ENCODE measurements at places on chromosomes 4 and X.

DNA sequence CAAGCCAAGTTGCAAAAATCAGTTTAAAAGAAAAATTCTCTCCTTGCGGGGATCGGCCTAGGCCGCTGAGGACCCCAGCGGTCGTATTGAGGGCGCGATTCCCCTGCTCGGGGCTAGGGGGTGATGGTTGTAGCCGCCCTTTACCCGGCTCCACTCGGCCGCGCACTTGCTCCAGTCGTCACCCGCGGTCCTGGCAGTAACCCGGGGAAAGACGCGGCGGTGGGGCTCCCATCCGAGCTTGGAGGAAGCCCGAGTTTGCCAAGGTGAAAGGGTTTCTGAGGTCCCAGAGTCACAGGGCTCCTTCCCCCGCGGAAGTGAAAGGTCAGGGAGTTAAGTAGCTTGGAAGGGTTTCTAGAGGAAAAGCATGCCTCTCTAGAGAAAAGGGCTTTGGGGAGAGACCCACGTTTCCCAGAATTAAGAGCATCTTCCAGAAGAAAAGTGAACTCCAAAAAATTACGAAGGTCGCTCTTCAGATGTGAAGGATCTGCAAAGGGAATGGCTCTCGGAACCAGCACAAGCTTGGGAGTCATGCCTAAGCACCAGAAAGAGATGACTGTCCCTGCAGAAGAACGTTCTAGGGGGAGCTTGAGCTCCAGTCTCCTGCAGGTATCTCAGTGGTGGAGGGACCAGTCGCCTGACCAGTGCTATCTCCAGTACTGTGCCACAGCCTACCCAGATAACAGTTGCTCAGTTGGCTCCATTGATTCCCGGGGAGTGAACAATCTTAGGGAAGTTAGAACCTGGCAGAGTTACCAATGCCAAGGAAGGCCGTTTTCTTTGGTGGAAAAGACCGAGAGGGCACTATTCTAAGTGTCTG lies 875 bp downstream of the LAP3 start:
- peak; percentile 65 for DNase-seq

- no peak for DNase-seq
These were observed 15.0 kb downstream of the TLR7 start for GRCh38 chrX:12881914-12882313.

GRCh38 chrX:112147206-112147605 lies 64.6 kb upstream of the TRPC5 start:
- peak; percentile 35 for DNase-seq

- DNase-seq, result peak; percentile 79
These were observed 600.9 kb upstream of the DIPK2B start for GRCh38 chrX:45801554-45801953.

GRCh38 chrX:15269618-15270521 lies at the start of gene ASB9:
ASB9 (minus strand) TSS chrX:15270083; CDS start chrX:15269874, 209 bp downstream.
- DNase-seq, result peak; percentile 2

DNA sequence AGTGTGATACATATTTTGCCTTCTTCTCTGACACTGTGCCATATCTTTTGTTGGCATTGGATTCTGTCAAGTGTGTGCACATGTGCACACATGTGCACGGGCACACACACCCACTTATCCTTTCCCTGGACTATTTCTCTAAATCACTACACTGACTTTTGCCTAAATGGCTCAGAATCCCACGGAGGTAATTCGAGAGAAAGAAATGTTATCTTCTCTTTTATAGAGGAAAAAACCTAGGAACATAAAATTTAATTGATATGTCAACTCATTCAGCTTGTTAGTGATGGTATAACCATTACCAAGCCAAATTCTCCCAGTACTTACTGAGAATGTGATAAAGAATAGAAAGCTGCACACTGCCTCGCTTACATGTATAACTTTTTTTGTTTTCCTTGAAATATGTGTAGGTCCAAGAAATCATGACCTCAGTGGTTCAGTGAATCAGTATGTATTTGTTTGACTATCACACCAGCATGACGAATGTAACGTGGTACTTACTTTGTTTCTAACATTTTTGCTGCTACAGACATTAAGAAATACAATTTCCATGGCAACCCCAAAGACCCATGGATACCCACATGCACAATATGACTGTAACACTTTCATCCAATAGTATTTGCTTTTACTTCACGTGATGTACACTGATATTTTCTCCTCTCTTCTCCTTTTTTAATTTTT lies 163.0 kb downstream of the PCDH7 start:
- DNase-seq, result no peak

DNA sequence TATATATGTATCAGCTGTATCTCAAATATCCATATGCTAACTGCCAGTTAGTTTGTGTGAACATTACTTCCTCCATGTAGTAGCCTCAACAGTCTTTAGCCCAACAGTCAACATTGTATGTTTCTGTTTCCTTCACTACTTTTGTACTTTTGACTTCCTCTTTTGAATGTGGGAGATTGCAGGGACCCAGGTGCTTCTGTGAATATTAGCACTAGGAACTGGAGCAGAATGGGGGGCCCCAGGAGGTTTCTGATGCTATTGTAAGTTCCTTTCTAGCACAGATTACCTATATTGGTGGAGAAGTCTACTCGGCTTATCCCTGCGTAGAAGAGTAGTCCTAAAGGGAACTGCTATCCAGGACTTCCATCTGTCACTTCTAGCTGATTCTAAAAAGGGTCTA lies 2.3 kb downstream of the PLAC8 start:
- no peak for DNase-seq
